ENCODE measurements at places on chromosomes 1 and 21. TPM values are rescaled to one million over a fixed set of nuclear protein-coding genes. Genes with fewer than 3 reads are reported as not detected.

TRIM17 gene
- total RNA-seq = 0.34 TPM

UCK2 gene
- total RNA-seq = 28.5 TPM

SNX7 gene
- 41.7 TPM for total RNA-seq

OPRD1 gene
- not detected for total RNA-seq

SYPL2 gene
- total RNA-seq = 0.16 TPM

WNT9A gene
- 2.8 TPM for total RNA-seq

KRTAP7-1 gene
- not detected for total RNA-seq

Data from bronchial smooth muscle cell (primary cell).